ENCODE measurements at places on chromosomes 3 and 15. TPM values are rescaled to one million over a fixed set of nuclear protein-coding genes. Genes with fewer than 3 reads are reported as not detected.

RARRES1 gene
- total RNA-seq: 94.0 TPM

- DNase-seq: no peak
- no peak overlapping the region for H3K4me3 ChIP-seq
- no peak overlapping the region for H3K27ac ChIP-seq
- no peaks in the 10 kb centered on the region for H3K36me3 ChIP-seq
- H3K4me1 ChIP-seq: peaks cover 8% of the 10 kb centered on the region
These were observed 1.5 kb upstream of the FSIP1 start for GRCh38 chr15:39784125-39784524.

DNA sequence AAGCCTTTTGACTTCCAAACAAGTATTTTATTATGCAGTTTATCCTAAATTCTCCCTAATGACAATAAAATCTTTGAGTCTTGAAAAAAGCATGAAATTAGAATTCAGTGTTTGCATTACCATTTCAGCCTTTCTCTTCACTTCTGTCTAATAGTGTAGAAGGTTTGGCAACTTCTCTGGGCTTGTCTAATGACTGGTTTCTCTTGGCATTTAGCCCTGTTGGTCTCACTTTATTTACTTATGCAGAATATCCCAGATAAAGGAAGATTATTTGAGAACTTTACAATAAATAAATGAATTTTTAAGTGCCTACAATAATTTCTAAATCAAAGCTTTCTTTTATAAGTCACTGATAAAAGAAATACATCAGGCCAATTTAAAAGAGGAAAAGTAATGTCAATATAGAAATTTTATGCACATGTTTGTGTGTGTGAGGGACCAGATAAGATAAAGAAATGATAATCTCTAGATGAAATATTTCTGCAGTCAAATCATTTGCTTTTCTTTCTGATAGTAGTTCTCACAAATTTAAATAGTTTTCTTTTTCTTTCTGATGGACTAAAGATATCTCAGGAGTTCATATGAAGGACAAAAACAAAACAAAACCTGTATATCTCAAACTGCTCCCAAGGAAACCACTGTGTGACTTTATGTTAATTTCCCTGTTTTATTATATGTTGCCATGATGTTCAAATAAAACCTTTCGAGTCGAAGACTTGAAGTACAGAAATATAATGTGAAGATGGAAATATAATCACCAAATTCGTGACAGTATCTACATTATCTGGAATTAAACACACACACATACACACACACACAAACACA is 533.1 kb upstream of the CBLB start:
- no peak overlapping the region for H3K27ac ChIP-seq
- no peaks in the 10 kb centered on the region for H3K36me3 ChIP-seq
- H3K4me1 ChIP-seq: no peaks in the 10 kb centered on the region
- DNase-seq: no peak
- H3K27me3 ChIP-seq: no peaks in the 10 kb centered on the region
- no peak overlapping the region for H3K4me3 ChIP-seq

DNA sequence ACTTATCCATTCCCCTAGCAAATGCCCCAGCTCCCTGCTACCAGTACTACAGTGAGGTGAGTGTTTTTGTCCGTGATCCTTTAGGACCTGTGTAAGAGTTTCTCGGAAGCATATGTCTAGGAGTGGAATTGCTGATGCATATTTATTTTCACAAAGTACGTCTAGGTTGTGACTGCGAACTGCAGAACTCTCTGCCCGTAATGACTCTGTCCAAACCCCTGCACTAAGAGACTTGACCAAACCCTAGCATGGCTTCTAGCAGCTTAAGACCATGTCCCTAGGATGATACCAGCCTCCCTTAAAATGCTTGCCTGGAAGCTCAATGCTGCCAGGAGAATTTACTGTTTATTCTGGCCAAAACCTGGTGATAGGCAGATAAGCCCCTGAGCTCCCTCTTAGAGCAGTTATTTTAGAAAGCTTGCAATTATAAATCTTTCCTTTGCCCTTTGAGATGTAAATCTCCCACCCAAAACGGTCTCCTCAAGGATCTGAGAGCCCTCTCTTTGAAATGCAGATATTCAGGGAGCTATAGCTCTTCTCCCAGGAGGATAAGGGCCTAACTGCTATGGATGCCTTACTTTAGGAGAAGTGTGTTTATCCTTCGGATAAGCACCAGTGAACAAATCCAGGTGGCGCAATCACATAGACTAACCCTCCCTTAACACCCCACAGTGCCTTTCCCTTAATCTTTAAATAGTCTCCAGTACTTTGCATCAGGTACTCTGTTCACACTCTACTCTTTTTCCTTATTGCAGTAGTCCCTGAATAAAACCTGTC is 14.7 kb upstream of the CA12 start:
- no peak overlapping the region for H3K4me3 ChIP-seq
- DNase-seq: no peak
- H3K27me3 ChIP-seq: no peaks in the 10 kb centered on the region
- peak overlapping the region; percentile 28 for H3K27ac ChIP-seq
- H3K36me3 ChIP-seq: no peaks in the 10 kb centered on the region
- no peaks in the 10 kb centered on the region for H3K4me1 ChIP-seq

GRCh38 chr3:65625305-65625704 is 413.4 kb downstream of the MAGI1 start:
- DNase-seq: no peak
- H3K27me3 ChIP-seq: no peaks in the 10 kb centered on the region
- no peaks in the 10 kb centered on the region for H3K36me3 ChIP-seq
- no peak overlapping the region for H3K27ac ChIP-seq
- no peaks in the 10 kb centered on the region for H3K4me1 ChIP-seq

CPA3 gene
- 47.9 TPM for total RNA-seq

TCAIM gene
- total RNA-seq: 30.4 TPM

DNA sequence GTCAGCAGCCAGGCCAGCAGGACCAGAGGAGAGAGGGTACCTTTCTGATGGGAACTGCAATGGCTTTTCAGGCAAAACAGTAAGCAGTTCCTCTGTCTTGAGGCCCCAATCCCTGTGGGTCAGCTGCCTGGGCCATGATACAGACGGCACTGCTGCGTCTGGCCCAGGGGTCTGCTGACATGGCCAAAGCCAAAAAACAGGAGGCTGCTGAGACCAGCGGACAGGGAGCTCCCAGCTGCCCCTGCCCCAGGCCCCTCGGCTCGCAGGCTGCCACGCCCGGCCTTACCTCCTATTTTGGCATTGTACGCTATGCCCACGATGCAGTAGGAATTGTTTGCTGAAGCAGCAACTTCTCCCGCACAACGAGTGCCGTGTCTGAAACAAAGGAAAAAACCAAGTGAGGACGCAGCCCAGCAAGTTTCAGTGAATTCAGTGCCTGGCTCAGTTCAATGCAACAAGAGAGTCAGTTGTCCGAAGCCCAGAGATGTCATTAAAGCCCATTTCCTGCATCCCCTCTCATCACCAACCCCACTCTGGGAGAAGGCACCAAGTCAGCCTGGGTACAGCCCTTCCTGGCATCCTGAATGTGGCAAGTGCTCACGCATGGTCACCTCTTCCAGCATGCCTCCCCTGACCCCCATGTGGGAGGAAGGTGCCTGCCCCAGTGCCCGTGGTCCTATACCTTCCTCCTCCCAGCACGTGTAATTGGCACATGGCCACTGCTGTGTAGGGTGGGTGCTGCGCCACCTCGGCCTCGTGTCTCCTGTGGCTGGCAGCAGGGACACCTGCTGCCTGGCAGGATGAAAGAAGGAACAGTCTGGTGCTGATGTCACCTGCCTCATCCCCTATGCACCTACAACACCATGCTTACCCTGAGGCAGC is 61.7 kb downstream of the PCSK6 start:
- no peaks in the 10 kb centered on the region for H3K36me3 ChIP-seq
- DNase-seq: no peak
- H3K4me3 ChIP-seq: no peak overlapping the region
- H3K27me3 ChIP-seq: no peaks in the 10 kb centered on the region

DNA sequence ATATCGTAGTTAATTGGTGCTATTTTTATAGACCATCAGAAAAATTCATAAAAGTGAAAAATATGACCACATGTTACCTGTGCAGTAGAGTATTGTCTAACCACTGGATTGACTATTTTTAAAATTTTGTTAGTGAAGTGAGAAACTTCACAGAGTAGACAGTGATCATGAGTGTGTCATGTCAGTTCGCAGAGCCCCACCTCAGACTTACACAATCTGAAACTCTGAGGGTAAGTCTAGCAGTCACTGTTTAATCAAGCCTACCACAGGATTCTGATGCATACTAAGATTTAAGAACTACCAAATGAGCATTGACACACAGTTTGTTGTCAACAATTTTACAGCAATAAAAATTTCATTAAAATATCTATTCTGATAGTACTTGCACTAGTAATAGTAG is 552.9 kb upstream of the SUCLG2 start:
- H3K36me3 ChIP-seq: no peaks in the 10 kb centered on the region
- H3K27me3 ChIP-seq: no peaks in the 10 kb centered on the region
- H3K4me1 ChIP-seq: no peaks in the 10 kb centered on the region
- DNase-seq: no peak
- H3K4me3 ChIP-seq: no peak overlapping the region

CCDC39 gene
- 0.60 TPM for total RNA-seq

TMEM207 gene
- not detected for total RNA-seq

- H3K4me3 ChIP-seq: no peak overlapping the region
- DNase-seq: no peak
- peaks cover 17% of the 10 kb centered on the region for H3K4me1 ChIP-seq
- H3K27ac ChIP-seq: no peak overlapping the region
These were observed 73.8 kb downstream of the AAGAB start for GRCh38 chr15:67180514-67181191.

LRTM1 gene
- total RNA-seq: not detected

- H3K36me3 ChIP-seq: no peaks in the 10 kb centered on the region
- H3K4me3 ChIP-seq: no peak overlapping the region
- H3K27ac ChIP-seq: no peak overlapping the region
These were observed 27.8 kb upstream of the AZI2 start for GRCh38 chr3:28376424-28376823.

- no peaks in the 10 kb centered on the region for H3K27me3 ChIP-seq
- peak; percentile 16 for DNase-seq
- no peaks in the 10 kb centered on the region for H3K36me3 ChIP-seq
- no peaks in the 10 kb centered on the region for H3K4me1 ChIP-seq
These were observed 150.9 kb downstream of the RYR3 start for GRCh38 chr15:33461671-33462070.

GRCh38 chr15:74799856-74800558 is 12.6 kb upstream of the LMAN1L start:
- no peak overlapping the region for H3K27ac ChIP-seq
- H3K4me3 ChIP-seq: no peak overlapping the region
- no peaks in the 10 kb centered on the region for H3K36me3 ChIP-seq
- no peaks in the 10 kb centered on the region for H3K4me1 ChIP-seq

GOLGA6A gene
- total RNA-seq: 0.06 TPM

DNA sequence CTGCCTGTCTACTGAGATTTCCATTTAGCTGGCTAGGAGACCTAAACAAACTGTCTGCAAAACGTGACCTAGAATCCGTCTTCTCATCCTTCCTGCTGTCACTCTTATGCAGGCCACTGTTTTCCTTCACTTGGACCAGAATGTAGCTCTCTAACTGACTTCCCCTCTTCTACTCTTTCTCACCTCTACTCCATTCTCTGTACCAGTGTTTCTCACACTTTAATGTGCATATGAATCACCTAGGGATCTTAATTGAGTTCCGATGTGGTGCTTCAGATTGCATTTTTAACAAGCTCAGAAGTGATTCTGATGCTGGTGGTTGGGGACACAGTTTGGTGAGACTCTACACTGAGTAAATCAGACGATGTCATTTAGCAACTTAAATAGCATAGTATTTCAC is 1.6 kb upstream of the GBE1 start:
- H3K4me1 ChIP-seq: peaks cover 4% of the 10 kb centered on the region
- H3K4me3 ChIP-seq: no peak overlapping the region
- no peaks in the 10 kb centered on the region for H3K27me3 ChIP-seq
- DNase-seq: no peak

BLM gene
- 2.8 TPM for total RNA-seq

GLDN gene
- 4.0 TPM for total RNA-seq

LMAN1L gene
- not detected for total RNA-seq

DNA sequence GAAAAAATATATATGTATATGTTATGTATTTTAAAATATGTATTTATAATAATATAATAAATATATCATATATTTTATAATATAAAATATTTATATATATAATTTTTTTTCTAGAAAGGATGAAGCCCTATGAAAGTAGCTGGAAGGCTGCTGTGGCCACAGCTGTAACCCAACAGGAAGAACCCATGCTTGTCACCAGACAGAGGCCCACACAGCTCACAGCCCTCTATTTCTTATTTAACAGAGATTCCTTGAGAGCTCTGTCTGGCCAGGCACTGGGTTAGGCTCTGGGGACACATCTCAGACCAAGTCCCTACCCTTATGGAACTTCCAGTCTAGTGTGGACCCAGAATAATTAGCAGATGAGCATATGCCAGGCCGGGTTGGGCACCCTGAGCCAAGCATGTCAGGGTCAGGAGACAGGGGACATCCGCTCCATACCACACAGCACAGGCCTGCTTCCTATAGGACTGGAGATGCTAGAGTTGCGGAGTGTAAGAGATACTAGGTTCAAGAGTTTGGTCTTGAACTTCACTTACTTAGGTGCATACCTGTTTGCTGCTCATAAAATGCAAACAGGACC is 20.5 kb downstream of the MGLL start:
- H3K36me3 ChIP-seq: no peaks in the 10 kb centered on the region
- no peaks in the 10 kb centered on the region for H3K4me1 ChIP-seq
- DNase-seq: no peak
- no peak overlapping the region for H3K27ac ChIP-seq
- H3K27me3 ChIP-seq: no peaks in the 10 kb centered on the region
- no peak overlapping the region for H3K4me3 ChIP-seq

DNA sequence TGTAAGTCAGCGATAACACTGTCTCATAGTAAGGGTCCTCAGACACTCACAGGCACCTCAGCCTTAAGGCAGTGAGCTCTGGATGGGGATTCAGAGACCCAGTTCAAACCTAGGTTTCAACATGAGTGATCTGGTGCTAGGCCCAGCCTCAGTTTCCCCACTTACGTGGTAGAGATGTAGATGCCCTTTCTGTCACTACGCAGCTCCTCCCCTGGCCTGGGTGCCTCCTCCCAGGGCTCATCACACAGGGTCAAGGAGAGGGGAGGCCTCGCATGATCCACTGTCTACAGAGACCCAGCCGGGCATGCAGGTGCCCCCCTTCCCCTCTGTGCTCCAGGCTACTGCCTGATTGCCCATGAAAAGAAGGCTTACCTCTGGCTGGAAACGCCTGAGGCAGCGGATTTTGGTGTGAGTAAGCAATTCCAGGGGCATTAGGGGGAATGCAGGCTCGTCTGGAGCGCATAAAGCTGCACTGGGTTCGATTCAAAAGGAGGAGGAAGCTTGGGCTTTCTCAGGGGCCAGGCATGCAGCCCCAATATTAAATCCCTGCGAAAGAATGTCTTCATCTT is 69.8 kb upstream of the ANKRD34C start:
- H3K36me3 ChIP-seq: no peaks in the 10 kb centered on the region
- H3K4me1 ChIP-seq: no peaks in the 10 kb centered on the region
- no peak for DNase-seq
- no peak overlapping the region for H3K4me3 ChIP-seq
- no peaks in the 10 kb centered on the region for H3K27me3 ChIP-seq

GRCh38 chr15:33894193-33894592 is 74.1 kb upstream of the CHRM5 start:
- H3K4me3 ChIP-seq: no peak overlapping the region
- no peak for DNase-seq
- H3K4me1 ChIP-seq: no peaks in the 10 kb centered on the region

LARP6 gene
- 21.0 TPM for total RNA-seq

NOX5 gene
- total RNA-seq: 0.60 TPM
